SW480 (cell line): ENCODE measurements at places on chromosomes 16 and 17.

- DNase-seq = peak; percentile 55
These were observed 14.5 kb upstream of the TMC7 start for GRCh38 chr16:18969050-18969854.

GRCh38 chr16:83581082-83581481 is 226.7 kb upstream of the HSBP1 start:
- no peak for DNase-seq

- DNase-seq = no peak
These were observed 20.4 kb upstream of the SMURF2 start for GRCh38 chr17:64682261-64683181.

- peak; percentile 46 for DNase-seq
These were observed 17.9 kb downstream of the FAM83G start for GRCh38 chr17:18986541-18987229.

GRCh38 chr17:55726440-55726839 is 3.8 kb upstream of the TMEM100 start:
- DNase-seq = peak; percentile 16

GRCh38 chr17:52105591-52105990 is 52.9 kb downstream of the CA10 start:
- peak; percentile 7 for DNase-seq

DNA sequence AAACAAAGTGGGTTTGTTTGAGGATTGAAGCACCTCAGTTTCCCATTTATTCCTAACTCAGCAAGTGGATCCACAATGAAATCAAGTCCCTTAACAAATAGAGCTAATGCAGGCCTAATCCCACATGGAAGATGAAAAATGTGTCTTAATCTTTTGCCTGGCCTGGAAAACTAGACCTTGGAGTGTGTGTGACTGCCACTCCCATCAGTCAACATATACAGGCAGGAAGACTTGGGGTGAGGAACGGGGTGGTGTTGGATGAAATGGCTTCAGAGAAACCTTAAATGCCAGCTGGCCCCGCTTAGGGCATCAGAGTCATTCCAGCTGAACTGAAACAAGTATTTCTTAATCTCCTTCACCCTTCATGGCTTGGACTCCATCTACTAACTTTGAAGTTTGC is 269.5 kb downstream of the MAF start:
- DNase-seq = no peak

DNA sequence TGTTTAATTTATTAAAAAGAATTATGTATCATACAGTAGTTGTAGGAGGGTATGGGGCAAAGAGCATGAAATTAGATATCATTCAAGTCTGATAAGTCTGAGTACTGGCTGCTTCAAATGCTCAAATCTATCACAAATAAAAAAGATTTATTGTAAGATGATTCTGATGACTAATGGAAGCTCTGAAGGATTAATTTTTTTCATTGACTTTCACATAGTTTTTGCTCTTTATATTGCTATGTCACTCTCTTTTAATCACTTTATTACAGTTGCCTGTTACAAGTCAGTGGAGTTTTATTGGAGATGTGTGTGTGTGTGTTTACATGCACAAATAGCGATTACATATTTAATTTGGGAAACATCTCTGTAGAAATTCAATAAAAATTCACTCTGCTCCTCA is 15.0 kb downstream of the MAP2K4 start:
- DNase-seq = no peak

- no peak for DNase-seq
These were observed 17.3 kb upstream of the KRT24 start for GRCh38 chr17:40720899-40721298.

DNA sequence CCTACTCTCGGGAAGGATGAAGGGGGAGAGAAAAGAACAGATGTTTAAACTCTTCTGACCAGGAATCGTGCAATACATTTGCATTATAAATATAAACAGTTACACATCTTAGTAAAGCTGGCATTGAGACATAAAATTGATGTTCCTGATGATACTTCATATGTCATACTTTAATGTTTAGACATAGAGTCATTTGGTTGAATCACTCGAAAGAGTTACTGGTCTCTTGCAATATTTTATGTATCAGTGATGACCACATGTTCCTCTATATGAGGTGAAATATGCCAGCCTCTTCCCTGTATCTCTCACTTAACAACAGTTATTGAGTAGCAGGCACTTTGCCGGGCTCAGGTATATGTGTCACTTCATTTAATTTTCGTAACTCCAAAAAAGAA is 49.7 kb upstream of the PMFBP1 start:
- no peak for DNase-seq

DNA sequence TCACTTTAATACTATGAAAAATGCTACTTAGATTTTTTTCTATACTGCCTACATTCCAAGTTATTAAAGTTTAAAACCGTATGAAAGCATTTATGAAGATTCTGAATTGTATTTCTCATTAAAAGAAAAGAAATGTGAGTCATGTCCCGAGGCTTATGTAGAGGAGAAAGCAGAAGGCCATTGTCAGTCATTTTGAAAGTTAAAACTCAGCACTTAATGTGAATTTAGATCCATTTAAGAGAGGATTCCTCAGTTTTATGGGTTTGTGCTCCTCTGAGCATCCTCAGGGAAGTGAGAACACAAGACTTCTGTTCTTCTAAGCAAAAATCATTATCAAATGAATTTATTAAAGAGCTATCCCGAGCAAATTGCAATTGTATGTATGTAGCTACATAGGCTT is 11.8 kb downstream of the C17orf75 start:
- DNase-seq = no peak

GRCh38 chr16:50144211-50144610 is 8.9 kb upstream of the TENT4B start:
- DNase-seq = no peak

GRCh38 chr17:8152112-8152775 is at the start of gene PER1:
Gene PER1, minus strand, starts transcription at chr17:8152404. Its CDS starts 1,698 bp downstream, at chr17:8150706.
- peak; percentile 96 for DNase-seq

DNA sequence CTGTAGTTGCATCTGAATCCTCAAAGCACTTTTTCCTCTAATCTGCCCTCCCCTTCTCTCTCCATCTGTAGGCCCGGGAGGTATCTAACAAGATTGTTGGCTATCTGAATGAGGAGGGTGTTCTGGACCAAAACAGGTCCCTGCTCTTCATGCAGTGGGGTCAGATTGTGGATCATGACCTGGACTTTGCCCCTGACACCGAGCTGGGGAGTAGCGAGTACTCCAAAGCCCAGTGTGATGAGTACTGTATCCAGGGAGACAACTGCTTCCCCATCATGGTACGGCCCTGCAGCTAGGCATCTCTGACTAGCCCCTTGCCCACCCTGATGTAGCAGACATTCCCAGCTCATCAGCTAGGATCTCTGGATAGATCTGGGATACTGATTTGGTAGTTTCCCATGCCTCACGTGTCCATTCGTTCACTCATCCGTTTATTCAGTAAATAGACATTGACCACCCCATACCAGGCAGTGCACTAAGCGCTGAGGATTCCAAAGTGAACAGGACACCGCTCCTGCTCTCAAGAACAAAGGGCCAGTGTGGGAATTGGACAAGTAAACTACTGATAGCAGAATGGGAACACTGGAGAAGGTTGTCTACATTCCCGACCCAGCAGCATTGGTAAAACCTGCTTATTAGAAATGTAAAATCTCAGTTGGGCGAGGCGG is 12.1 kb downstream of the LPO start:
- DNase-seq = no peak

- DNase-seq = no peak
These were observed 2.2 kb downstream of the LMF1 start for GRCh38 chr16:968620-969019.

DNA sequence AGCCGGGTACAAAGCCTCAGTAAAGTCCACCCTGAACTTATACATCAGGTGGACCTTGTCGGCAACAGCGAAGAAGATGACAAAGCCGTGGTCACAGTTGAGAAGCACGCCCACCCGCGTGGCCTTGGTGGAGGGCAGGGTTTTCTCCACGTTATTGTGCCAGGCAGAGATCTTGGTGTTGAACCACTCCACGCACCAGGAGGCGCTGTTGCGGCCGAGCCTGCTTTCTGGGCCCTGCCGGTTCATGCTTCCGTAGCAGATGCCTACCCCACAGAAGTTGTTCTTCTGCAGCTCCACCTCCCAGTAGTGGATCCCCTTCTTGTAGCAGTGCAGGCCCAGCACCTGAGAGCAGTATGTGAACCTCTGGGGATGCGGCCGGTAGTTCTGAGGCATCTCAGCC is 22.1 kb downstream of the TRIM25 start:
- DNase-seq = no peak

DNA sequence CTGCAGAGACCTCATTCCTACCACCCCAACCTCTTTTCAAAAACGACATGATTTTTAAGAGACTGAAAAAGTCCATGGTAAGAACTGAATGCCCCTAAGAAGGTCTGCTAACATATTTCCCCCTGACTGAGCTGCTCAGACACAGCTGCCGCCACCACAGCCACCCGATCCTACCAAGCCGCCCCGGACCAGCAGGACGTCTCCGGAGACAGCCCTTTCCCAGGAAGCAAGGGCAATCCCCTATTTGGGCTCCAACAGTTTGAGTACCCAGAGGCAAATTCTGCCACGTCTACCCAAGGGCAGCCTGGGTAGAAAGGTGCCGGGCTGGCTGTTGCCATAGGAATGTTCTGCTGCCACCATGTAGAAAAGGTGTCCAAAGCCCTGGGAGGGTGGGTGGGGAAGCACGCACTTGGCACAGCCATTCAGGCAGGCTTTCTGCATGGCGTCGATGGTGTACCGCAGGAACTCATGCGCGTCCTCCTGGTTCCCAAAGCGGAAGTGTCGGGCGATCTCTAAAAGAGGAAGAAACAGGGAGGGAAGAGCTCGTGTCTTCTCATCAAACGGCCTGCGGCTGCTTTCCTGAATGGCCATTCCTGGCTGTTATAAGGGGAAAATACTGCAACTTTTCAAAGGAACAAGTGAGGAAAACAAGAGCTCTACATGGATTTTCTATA is 13.6 kb downstream of the USP36 start:
- no peak for DNase-seq

- DNase-seq = no peak
These were observed 621 bp upstream of the CSHL1 start for GRCh38 chr17:63911657-63912100.

DNA sequence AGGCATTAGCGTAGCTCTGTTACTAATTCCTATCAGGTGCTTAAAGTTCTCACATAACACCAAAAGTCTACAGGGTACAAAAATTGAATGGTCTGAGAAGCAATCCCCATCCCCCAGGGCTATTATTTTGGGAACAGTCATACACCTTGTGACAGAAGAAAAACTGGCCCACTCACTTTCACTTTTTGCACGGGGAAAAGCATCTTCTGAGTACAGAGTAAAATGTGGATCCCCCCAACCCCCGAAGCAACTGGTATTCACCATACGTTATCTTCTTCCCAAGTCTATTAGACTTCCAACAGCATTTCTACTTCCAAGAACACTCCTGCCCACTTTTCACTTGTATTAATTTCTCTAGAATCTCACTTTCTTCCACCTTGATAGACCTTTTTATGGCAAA is 11.8 kb downstream of the GGA3 start:
- no peak for DNase-seq

GRCh38 chr16:12089492-12090150 is 113.1 kb downstream of the SNX29 start:
- no peak for DNase-seq

DNA sequence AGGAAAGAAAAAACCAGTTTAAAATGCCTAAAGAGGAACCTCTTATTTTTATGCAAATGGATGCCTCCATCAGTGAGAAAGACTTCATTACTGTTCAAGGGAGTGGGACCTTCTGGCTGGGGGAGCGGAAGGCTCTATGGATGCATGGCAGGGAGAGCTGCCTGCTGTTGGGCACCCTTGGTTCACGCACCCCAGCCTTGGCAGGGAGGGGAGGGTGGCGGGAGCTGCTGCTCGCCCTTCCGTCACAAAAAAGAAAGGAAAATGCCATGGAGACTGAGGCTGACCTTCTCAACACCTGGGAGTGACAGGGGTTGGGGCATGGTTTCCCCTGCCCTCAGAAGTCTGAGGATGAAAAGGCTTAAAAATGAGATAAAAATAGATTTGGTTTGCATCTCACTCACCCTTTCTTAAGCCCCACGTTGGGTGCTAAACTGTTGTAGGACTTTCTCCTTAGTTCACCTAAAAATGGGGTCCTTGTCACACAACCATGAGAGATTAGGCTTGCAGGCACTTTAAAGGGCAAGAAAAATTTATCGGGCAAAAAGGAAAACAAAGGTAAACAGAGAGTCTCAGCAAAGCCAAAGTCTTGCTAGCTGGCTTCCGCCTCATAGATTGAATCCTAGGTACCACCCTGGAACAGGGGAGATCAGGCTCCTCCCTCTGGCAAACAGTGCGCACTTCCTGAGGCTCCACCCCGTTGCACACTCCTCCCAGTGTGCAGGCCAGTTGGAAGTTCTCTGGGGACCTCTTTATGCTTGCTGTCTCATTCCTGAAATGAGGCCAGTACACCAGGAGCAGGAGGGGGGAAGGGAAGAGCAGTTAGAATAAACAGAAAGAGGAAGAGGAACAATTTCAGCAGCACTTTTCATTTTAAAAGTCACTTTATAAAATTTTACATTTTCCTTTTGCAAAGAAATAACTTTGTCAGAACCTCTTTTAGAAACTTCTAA is 31.6 kb downstream of the PHKB start:
- DNase-seq = no peak

DNA sequence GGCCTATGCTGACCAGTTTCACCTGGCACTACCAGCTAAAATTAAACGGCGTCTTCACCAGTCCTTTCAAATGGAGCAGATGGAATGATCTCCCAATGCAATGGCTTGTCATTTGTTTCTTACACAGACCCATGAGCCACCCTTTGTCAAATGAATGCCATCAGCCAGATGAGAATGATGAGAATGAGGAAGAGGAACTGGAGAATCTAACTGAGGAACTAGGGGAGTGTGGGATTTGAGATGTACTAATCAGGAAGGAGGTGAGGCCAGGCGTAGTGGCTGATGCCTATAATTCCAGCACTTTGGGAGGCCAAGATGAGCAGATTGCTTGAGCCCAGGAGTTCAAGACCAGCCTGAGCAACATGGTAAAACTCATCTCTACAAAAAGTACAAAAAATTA is 116.4 kb downstream of the HS3ST3A1 start:
- no peak for DNase-seq

- no peak for DNase-seq
These were observed 34.2 kb downstream of the SCNN1G start for GRCh38 chr16:23216658-23217246.

GRCh38 chr17:77560381-77560780 is 398.1 kb upstream of the TNRC6C start:
- DNase-seq = no peak

DNA sequence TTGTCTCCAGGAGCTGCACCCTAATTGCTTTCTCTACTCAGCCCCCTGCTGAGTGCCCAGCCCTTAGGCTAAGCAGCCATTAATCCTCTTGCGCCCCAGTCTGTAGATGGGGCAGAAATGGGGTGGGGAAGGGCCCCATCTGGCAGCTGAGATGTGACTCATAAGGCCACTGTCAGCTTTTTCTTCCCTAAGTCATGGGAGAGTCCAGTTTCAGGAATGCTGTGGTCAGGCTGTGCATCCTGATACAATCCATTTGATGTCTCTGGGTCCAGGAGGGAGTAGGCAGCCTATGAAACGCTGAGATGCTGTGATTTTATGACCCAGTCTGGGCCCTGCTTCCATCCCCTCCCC is 12.3 kb downstream of the PLXDC1 start:
- peak; percentile 85 for DNase-seq

DNA sequence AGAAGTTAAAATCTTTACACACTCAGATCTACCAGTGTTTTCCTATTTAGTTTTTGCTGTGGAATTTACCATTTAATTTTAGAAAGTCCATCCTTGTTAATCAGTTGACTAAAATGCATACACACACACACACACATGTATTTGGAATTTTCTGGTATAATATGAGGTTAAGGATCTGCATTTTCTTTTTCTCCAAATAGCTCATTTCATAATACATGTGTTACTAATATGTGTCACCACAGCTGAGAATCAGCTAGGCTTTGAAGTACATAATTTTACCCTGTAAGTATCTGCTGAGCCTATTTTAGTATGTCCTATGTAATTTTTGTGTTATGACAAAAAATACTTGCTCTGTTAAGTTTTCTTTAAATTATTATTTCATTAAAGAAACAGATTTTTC is 143.2 kb downstream of the PHKB start:
- no peak for DNase-seq
